Fibroblast of villous mesenchyme (primary cell): ENCODE measurements at places on chromosomes 3 and 15.

DNA sequence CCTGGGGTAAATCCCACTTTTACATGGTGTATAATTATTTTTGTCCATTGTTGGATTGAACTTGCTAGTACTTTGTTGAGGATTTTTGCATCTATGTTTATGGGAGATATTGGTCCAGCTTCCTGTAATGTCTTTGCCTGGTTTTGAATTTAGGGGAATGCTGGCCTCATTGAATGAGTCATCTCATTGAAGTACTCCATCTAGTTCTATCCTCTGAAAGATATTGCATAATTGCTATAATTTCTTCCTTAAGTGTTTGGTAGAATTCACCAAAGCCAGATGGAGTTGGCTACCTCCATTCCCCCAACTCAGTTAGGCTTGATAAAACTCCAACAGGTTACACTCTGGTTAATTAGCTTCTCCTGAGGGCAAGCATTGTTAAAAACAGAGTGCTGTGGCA lies 237.4 kb upstream of the TGFBR2 start:
- peak; percentile 62 for DNase-seq

DNA sequence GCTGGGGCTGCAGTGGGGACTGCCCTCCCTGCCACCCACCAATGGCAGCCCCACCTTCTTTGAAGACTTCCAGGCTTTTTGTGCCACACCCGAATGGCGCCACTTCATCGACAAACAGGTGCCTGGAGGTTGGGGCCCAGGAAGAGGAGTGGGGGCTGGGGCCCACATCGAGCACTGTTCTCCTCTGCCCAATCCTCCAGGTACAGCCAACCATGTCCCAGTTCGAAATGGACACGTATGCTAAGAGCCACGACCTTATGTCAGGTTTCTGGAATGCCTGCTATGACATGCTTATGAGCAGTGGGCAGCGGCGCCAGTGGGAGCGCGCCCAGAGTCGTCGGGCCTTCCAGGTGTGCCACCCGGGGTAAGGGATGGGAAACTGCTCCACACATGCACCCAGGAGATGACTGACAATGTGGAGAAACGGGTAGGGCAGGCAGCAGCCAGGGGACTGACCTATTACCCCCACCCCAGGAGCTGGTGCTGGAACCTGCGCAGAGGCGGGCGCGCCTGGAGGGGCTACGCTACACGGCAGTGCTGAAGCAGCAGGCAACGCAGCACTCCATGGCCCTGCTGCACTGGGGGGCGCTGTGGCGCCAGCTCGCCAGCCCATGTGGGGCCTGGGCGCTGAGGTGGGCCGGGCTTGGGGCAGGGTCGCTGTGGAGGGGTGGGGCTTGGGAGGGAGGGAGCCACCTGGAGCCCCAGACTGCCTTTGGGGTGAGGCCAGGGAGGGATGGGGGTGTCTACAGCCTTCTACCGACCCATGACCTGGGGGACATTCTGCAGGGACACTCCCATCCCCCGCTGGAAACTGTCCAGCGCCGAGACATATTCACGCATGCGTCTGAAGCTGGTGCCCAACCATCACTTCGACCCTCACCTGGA lies 22.9 kb downstream of the NBEAL2 start:
- DNase-seq = no peak

DNA sequence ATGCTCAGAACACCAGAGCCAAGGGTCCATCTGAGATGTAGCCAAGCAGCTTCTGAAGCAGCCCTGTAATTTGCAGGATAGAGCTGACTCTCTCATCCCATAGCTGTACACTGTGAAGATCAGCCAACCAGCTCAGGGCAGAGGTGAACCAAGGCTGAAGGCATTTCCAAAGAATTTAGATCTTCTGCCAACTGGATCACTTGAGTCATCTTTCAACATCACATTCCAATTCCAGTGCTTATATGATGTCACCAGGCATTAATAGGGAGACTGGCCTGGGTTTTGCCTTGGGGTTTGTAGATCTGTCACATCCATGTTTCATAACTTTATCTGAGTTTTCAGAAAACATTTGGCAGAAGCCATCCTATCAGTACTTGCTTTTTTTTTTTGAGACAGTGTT lies 98.2 kb downstream of the NR2F2 start:
- DNase-seq = peak; percentile 82

GRCh38 chr3:21534462-21534861 lies 216.5 kb downstream of the ZNF385D start:
- DNase-seq = no peak

- peak; percentile 28 for DNase-seq
Measured at GRCh38 chr3:56869157-56869889, 67.6 kb upstream of the ARHGEF3 start.

DNA sequence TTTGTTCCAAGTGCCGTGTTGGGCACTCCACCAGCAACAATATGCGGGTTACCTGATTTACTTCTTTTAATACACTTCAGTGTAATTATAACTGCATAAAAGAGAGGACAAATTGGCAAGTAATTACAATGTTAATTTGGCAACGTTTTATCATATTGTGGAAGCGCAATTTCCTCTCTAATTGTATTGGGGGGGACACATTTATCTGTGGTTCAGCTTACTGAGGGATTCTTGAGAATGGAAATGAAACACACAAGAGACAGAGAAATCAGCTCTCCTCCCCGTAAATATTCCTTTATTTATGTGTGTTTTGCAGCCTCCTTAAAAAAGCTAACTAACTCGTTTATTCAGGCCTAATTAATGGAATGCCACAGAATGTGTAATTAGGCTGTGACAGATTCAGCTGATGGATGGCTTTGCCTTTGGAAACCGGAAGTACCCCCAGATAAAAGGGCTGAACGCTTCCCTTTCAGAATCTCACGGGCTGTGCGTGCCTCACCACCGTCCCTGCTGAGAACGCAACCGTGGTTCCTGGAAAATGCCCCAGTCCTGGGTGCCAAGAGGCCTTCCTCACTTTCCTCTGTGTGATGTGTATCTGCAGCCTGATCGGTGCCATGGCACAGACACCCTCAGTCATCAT lies 247.1 kb upstream of the ST8SIA2 start:
- no peak for DNase-seq

DNA sequence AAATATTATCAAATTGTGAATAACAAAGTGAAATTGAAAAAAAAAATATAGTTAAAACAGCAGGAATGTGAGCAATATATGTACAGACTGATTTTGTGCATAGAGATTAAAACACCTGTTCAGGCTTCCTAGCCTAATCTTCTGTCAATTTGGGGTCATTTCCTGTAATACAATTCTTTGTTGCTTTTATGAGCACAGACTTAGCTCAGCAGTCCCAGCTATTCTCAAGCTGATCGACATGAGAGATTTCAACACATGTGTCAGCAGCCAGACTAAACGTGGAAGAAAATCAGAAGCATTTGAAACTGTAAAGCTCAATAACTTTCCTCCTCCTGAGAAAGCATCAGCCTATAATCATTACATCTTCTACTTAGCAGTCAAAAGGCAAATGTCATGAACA lies 1.6 kb upstream of the FHIT start:
- DNase-seq = no peak

DNA sequence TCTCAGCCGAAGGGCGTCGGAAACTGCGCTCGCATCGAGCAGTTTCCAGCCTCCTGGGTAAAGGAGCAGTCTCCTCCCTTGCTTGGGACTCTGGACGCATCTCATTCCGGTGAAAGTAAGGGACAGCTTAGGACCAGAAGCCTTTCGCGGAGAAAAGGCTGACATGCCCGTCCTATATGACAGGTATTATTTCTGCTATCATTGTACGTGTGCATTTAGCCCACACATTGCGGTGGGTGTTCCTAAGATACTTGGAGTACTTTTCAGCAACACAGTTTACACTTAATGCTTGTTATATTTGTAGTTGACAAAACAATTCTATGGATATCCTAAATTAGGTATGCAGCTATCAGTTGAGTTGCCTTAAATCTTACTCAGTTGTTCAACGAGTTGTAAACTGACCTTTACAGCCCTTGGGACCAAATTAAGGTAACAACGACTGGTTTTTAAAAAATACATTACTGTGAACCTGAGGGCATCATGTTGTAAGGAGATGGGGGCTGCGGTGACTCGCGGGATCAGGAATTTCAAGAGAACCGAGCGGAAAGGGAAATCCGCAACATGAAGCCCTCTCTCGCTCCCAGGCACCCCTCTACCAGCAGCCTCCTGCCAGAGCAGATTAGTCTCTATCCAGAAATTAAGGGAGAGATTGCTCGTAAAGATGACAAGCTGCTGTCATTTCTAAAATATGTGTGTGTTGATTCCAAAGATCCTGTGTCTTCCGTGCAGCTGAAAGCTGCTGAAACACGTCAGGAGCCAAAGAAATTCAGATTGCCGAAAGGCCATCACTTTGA lies 632 bp upstream of the COPS2 start:
- DNase-seq = peak; percentile 49

DNA sequence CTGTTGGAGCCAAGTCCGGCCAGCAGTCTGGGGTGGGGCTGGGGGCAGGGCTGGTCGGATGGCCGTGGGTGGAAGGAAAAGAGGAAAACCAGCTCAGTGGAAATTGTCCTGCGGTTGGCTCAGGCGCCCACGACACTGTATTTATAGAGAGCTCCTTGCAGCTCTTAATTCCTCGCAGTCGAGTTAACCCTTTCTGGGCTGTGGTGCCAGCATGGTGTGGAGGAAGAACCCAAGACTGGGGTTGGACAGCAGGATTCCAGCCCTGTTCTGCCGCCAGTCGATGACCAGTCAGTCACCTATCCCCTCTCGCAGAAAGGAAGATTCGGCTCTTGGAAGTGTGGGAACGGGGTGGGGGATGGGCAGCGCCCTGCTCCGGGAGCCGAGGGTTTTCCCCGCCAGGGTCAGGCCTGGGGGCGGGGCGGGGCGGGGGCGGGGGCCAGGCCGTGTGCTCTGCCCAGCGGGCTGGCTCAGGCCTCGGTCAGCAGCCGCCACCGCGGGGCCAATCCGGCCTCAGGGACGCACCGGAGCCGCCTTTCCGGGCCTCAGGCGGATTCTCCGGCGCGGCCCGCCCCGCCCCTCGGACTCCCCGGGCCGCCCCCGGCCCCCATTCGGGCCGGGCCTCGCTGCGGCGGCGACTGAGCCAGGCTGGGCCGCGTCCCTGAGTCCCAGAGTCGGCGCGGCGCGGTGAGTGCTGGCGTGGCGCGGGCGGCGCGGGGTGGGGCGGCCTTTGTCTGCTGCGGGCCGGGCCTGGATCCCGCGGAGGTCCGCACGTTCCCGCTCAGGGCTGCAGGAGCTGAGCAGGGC lies at the start of gene CD276:
CD276 (plus strand) TSS at position 607 of the 804 bp plus-strand sequence. CDS start 15,257 bp downstream, outside the sequence.
- DNase-seq = peak; percentile 81

DNA sequence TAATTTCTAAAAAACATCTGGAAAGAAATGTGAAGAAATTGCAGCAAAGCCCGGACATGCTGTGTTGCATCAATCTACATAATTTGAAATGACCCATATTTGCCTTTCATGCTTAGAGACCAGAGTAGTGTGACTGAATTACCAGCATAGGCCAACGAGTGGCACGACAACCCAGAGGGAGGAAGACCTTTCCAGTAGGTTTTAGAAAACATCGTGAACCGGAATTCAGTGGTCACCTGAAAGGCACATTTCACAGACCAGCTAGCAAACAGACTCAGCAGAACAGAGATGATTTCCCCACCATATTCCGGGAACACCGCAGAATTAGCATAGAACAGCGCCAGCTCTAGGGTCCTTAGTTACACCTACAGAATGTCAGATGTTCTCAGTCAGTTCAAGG lies 620.0 kb upstream of the ZNF385D start:
- DNase-seq = no peak

GRCh38 chr15:83904107-83905040 lies 250.5 kb downstream of the ADAMTSL3 start:
- DNase-seq = peak; percentile 97

DNA sequence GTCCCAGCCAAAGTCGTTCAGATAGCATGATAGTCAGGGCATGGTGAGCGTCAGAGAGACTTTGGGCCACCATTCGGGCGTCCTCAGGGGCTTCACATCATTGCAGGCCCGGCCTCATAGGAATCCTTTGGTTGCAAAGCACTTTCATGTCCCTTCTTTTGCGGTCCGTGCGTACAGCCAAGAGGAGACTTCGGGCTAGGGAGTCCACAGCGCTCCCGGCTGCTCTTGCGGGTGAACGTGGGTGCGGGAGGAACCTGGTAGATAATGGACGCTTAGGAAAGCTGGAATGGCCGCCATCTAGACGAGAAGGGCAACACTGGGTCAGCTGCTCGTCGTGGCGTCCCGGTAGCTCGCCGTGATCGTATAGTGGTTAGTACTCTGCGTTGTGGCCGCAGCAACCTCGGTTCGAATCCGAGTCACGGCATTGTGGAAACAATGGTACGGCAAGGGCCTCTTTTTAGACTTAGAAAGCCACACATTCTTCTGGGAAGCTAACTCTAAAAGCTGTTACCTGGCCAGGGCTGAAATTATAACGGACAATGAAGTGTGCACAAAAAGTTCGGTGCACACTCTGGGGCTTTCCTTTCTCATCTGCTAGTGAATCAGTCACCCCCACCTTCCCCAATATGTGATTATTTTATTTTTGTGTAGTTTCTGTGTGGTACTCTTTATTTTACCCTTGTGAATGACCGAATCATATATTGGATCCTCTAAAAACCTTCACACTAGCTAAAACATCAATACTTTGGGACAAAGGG lies 13.2 kb upstream of the SHF start:
- peak; percentile 75 for DNase-seq

DNA sequence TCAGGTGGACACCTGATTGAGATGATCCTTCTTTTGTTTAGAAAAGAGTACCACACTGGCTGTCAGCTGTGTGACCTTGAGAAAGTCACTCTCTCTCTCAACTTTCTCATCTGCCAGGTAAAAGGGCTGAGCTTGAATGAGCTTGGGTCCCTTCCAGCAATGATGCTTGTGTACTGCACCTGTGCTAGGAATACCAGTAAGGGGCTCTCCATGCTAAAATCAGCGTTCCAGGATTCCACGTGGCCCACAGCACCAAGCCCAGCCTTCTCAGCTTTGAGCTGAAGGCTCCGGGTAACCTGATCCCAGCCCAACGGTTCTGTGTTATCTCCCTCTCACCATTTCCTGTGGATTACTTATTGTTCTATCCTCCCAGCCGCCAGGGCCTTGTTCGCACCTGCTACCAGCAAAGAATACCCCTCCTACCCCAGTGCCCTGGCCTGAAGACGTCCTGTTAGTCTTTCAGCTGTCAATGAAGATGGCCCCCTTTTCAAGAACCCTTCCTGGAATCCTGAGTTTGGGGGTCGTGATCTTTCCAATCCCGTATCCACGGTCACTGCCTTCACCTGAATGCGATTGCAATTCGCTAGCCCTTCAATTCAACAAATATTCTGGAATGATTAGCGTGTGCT lies 54.2 kb upstream of the CGNL1 start:
- DNase-seq = no peak

DNA sequence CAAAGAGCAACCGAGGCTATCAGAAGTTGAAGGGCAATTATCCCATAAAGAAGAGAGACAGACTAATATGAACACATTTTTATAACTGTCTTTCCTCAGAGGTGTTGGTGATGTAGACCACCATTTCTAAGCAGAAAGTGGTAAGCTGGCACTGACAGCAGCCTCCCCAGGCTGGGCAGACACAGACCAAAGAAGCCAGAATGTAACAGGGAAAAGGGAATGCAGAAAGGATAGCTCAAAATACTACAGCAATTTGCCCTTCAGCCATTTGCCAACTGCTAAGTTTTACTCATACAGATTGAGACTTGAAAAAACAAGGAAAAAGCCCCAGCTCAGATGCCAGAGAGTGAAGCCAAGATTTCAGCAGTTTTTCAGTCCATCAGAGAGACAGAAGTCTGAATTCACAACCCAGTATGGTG lies 73.5 kb upstream of the ABI3BP start:
- no peak for DNase-seq
